A549 treated with RU486 at 1 μM for 4 hours (cell line): ENCODE measurements at places on chromosomes 7 and 10. TPM values are rescaled to one million over a fixed set of nuclear protein-coding genes. Genes with fewer than 3 reads are reported as not detected.

Gene MMRN2
- total RNA-seq, result 0.79 to 1.2 TPM (median 1.00 TPM) in 5 replicates

Gene ZMYND11
- total RNA-seq, result 34.7 to 45.5 TPM (median 41.1 TPM) in 5 replicates

Gene TRPV5
- not detected in 5 replicates for total RNA-seq

Gene TMEM273
- total RNA-seq, result not detected in 5 replicates

Gene MINDY3
- 7.0 to 14.5 TPM (median 13.8 TPM) in 5 replicates for total RNA-seq

Gene PRPF18
- 18.5 to 27.6 TPM (median 21.0 TPM) in 5 replicates for total RNA-seq

Gene CROT
- total RNA-seq, result 3.6 to 8.1 TPM (median 7.4 TPM) in 5 replicates

Gene CDHR1
- 0.03 to 0.13 TPM (median 0.07 TPM) in 5 replicates for total RNA-seq

Gene HOGA1
- 0.83 to 1.7 TPM (median 0.93 TPM) in 5 replicates for total RNA-seq

Gene PAPOLB
- total RNA-seq, result not detected in 5 replicates

Gene CYP2W1
- 0.16 TPM in 1 of 5 replicates, not detected in the others for total RNA-seq

Gene WNT2
- total RNA-seq, result 0.06 to 0.16 TPM in 2 of 5 replicates, not detected in the others

Gene TAS2R5
- 0.26 to 0.72 TPM (median 0.38 TPM) in 5 replicates for total RNA-seq

Gene CCDC3
- 0.94 to 1.1 TPM (median 0.99 TPM) in 5 replicates for total RNA-seq

Gene NKX1-2
- 0.03 to 0.05 TPM in 2 of 5 replicates, not detected in the others for total RNA-seq

Gene ZNF518A
- total RNA-seq, result 3.0 to 8.1 TPM (median 7.2 TPM) in 5 replicates

Gene ASB15
- not detected in 5 replicates for total RNA-seq

Gene GATA3
- total RNA-seq, result 4.0 to 6.6 TPM (median 5.3 TPM) in 5 replicates

Gene PIP
- 0.28 TPM in 1 of 5 replicates, not detected in the others for total RNA-seq

Gene UNCX
- 0.06 to 0.09 TPM (median 0.08 TPM) in 4 of 5 replicates, not detected in the other for total RNA-seq

Gene CDC14C
- total RNA-seq, result not detected in 5 replicates

Gene TMEM236
- 0.03 to 0.07 TPM (median 0.06 TPM) in 5 replicates for total RNA-seq

Gene APBB1IP
- total RNA-seq, result 9.0 to 10.8 TPM (median 10.0 TPM) in 5 replicates

Gene ZNF862
- total RNA-seq, result 1.5 to 2.8 TPM (median 2.3 TPM) in 5 replicates

Gene AKR1C8
- 0.21 TPM in 1 of 5 replicates, not detected in the others for total RNA-seq

Gene JAKMIP3
- total RNA-seq, result 1.2 to 1.9 TPM (median 1.6 TPM) in 5 replicates

Gene GPR26
- not detected in 5 replicates for total RNA-seq

Gene SPDYE1
- total RNA-seq, result not detected in 5 replicates

Gene HOXA1
- 2.2 to 4.1 TPM (median 3.5 TPM) in 5 replicates for total RNA-seq

Gene KIAA1549
- 5.7 to 8.2 TPM (median 7.2 TPM) in 5 replicates for total RNA-seq

Gene TMEM184A
- 9.0 to 17.3 TPM (median 12.6 TPM) in 5 replicates for total RNA-seq

Gene ZP3
- 14.4 to 21.7 TPM (median 19.4 TPM) in 5 replicates for total RNA-seq

Gene RSU1
- 81.2 to 95.2 TPM (median 85.5 TPM) in 5 replicates for total RNA-seq

Gene PPIF
- 151 to 207 TPM (median 167 TPM) in 5 replicates for total RNA-seq

Gene SPDYE8
- not detected in 5 replicates for total RNA-seq

Gene CDCA7L
- 15.3 to 18.0 TPM (median 15.5 TPM) in 5 replicates for total RNA-seq

Gene THSD7A
- 1.3 to 3.3 TPM (median 2.6 TPM) in 5 replicates for total RNA-seq

Gene SFMBT2
- total RNA-seq, result 5.9 to 11.0 TPM (median 10.8 TPM) in 5 replicates

Gene CDH23
- total RNA-seq, result 1.9 to 3.2 TPM (median 2.8 TPM) in 5 replicates

Gene BICC1
- total RNA-seq, result 18.2 to 27.4 TPM (median 24.7 TPM) in 5 replicates

Gene ASIC3
- 5.7 to 12.6 TPM (median 12.2 TPM) in 5 replicates for total RNA-seq

Gene PRSS37
- total RNA-seq, result not detected in 5 replicates

Gene EMX2
- not detected in 5 replicates for total RNA-seq

Gene THAP5
- 5.4 to 20.0 TPM (median 15.8 TPM) in 5 replicates for total RNA-seq

Gene DCLRE1C
- total RNA-seq, result 5.3 to 6.5 TPM (median 5.7 TPM) in 5 replicates

Gene RNLS
- total RNA-seq, result 7.0 to 9.2 TPM (median 8.0 TPM) in 5 replicates

Gene OPN1SW
- total RNA-seq, result not detected in 5 replicates

Gene AUTS2
- 3.2 to 5.1 TPM (median 4.7 TPM) in 5 replicates for total RNA-seq

Gene RHBDD2
- total RNA-seq, result 72.5 to 100.0 TPM (median 90.5 TPM) in 5 replicates

Gene CHN2
- total RNA-seq, result 0.07 to 0.27 TPM in 2 of 5 replicates, not detected in the others

Gene PLEKHS1
- 0.03 to 0.14 TPM (median 0.07 TPM) in 3 of 5 replicates, not detected in the others for total RNA-seq

Gene PIK3CG
- not detected in 5 replicates for total RNA-seq
